Stomach (tissue), 19 donors: ENCODE measurements at places on chromosomes 12 and 14. TPM values are rescaled to one million over a fixed set of nuclear protein-coding genes. Genes with fewer than 3 reads are reported as not detected.

DNA sequence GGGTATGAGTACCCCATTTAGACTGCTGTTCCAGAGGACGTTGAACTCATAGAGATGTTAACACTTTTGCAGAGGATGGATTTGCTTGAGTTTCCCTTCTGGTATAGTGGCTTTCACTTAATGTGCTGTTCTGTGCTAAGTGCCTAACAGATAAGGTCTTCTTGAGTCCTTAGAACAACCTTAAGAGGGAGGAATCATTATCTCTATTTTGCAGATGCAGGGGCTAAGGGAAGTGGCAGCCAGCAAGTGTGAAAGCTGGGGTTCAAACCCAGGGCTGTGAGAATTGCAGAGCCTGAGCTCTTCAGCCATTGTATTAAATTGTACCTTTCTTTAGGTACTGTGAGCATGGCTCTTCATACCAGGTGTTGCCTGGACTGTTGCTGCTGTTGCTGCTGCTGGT, 122.1 kb upstream of the NRXN3 start:
- no peak overlapping the region for H3K4me3 ChIP-seq
- DNase-seq, result no peak
- no peaks in the 10 kb centered on the region for H3K27me3 ChIP-seq

DNA sequence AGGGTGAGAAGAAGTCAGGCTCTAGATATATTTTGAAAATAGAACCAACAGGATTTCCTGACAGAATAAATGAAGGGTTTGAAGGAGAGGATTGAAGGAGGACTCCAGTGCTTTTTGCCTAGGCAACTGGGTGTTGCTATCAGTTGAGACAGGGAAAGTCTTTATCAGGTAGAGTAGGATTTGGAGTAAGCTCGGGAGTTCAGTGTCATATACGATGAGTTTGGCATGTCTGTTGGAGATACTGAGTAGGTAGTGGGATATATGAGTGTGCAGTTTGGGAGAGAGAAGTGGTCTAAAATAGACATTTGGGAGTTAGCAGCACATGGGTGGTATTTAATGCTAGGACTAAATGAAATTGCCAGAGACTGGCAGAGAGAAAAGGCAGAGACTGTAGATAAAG, 141.2 kb downstream of the SAMD4A start:
- no peaks in the 10 kb centered on the region for H3K27me3 ChIP-seq
- H3K4me1 ChIP-seq, result peaks cover 18% of the 10 kb centered on the region
- no peak overlapping the region for H3K27ac ChIP-seq
- no peaks in the 10 kb centered on the region for H3K36me3 ChIP-seq
- DNase-seq, result no peak

LRTM2 gene
- not detected for total RNA-seq

TSPAN11 gene
- 3.1 TPM for total RNA-seq

MTHFD1 gene
- 8.4 TPM for total RNA-seq
